ENCODE measurements at places on chromosomes 4 and X.

GRCh38 chrX:9911487-9911886, 55.7 kb upstream of the CLDN34 start:
- peak; percentile 85 for DNase-seq

DNA sequence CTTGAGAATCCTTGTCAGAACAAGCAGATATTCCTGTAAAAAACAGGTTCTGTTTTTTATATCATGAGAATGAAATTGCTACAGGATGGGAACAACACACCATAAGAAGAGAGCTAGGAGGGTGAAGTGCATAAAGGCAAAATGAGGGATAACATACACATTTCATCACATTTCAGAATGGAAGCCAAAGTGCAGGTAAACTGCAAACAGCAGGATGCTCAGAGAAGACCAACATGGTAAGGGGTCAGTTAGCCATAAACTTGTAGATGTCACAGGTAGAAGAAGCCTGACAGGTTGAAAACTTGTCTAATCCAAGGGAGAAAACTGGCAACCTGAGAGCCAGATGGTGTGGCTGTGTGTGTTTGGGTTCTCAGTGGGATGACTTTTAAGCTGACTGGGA, 88.9 kb upstream of the FAT1 start:
- no peak for DNase-seq

DNA sequence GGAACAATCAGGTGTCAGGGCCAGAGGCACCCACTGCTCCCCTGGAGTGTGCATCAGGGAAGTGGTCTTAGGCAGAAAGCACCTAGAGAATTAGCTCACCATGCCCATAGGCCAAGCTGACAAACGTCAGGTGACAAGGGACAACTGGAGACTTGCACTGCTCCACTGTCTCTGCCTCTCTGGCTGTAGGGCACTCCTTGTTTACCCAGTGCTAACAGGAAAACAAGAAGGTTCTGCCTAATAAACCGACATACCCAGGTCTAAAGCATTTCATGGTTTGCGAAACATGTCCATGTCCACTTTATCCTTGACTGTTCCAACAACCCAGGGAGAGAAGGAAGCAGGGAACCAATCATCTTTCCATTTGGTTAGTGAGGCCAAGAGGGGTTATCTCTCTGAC, 92.5 kb upstream of the MAMLD1 start:
- no peak for DNase-seq

DNA sequence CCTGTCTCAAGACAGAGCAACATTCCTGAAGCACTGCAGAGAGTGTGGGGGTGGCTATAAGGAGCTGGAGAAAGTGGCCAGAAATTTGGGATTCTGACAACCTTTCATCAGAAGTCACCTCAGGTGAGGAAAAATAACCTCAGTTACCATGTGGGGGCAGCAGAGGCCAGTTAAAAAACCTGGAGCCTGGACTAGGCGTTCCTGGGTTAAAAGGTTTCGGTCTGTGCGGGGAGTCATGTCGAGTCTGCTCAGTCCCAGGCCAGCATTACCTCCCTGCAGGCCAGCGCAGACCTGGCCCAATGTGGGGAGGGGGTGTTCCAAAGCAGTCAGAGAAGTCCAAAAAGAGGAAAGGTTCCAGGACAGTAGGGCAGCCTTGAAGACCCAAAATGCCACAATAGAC, 10.9 kb upstream of the NALF2 start:
- DNase-seq: peak; percentile 36

DNA sequence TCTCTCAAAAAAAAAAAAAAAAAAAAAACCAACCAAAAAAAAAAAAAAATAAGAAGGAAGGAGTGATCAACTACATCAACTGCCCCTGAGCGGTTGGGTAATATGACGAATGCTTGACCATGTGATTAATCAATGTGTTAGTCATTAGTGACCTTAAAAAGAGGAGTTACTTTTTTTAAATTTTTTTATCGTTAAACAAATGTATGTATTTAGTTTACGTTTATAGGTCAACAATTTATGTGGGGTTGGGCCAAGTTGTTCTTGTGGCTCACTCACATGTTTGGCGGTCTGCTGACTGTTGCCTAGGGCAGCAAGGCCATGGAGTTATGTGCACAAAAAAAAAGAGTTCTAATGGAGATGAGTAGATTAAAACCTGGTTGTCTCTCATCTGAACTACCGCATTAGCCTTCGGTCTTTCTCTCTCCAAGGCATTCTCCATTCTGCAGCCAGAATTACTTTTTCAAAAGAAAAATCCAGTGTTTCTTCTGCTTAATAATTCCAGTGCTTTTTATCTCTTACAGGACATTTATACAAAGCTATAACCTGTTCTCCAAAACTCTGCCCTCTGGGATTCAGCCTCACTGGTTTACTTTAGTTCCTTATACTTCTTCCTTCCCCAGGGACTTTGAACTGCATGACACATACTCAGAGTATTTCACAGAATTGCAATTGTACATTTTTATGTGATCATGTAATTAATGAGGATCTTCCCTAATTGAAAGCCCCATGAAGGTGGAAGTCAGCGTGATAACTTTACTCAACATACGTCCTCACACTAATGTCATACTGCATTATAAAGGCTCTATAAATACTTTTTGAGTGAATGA, 505.5 kb downstream of the ANKRD50 start:
- peak; percentile 36 for DNase-seq

DNA sequence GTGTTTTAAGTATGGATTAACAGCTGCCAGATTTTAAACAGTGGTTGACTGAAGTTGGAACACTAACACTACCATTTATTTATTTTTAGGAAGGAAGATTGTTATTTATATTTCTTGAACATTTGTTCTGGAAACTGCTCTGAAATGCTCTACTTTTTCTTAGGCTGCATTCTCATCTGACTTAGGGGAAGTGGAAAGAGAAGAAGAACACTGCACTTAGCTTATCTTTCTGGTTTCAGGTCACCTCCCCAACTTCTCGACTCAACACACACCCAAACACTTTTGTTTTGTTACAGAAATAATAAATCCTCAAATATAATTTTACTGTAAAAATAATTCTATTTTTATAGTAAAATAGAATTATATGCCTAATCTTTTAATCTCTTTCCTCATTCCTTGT, 18.6 kb downstream of the BLTP1 start:
- DNase-seq: no peak
